ENCODE measurements at places on chromosomes 13 and 19.

- DNase-seq, result no peak
These were observed 3.1 kb downstream of the SLC17A7 start for GRCh38 chr19:49438261-49438660.

- peak; percentile 50 for DNase-seq
These were observed 468 bp downstream of the S1PR5 start for GRCh38 chr19:10516671-10517286.

DNA sequence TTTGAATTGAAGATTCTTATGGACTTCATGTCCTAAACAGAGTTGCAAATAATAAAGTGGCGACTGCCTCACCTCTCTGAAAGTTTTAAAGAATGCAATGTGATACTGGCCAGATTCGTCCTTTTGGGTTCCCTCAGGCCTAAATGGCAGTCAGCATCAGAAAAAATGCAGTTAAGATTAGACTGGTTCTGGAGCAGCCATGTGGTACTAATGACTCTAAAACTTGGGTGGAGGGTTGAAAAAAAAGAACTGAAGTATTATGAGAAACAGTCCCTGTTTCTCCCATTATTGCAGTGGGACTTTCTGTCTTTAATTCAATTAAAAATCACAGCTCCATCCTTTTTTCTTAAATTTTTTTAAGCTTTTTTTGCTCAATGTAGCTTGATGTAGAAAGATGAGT lies 37.3 kb downstream of the WDFY2 start:
- no peak for DNase-seq

- DNase-seq, result no peak
These were observed 103.9 kb downstream of the LMO7 start for GRCh38 chr13:75740031-75740430.

All from epithelial cell of esophagus (primary cell).